ENCODE measurements at places on chromosomes 7 and 10. TPM values are rescaled to one million over a fixed set of nuclear protein-coding genes. Genes with fewer than 3 reads are reported as not detected.

DNA sequence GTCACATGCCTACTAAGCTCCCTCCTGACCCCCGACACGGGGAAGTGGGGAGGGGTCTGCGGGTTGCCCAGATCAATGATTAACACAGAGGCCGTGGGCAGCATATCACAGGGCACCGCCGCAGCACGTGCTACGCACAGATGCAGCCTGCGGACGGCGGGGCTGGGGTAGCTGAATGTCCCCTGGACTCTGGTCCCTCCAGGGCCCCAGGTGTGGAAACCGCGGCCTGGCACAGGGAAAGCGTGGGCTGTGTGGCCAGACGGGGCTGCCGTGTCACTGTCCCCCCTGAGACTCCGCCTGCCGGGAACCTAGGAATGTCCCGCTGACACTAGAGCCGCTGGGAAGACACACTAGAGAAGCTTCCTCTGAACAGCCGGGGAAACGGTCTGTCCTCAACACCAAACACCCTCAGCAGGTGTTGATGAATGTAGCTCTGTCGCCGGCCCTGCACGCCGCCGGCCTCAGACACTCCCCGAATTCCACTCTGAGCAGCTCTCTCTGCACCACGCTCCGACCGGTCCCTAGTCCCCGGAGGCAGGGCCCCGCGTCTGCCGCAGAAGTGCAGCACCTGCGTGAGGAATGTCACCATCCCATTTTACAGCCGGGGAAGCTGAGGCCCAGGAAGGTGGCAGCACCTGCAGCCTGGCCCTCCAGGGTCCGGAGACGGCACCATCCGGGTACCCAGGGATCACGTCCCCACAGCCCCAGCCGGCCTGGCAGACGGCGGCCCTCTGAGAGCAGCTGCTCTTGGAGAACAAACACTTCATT is 33.4 kb upstream of the PDGFA start:
- no peak for DNase-seq

The BCL7B gene
- total RNA-seq = 30.1 TPM

GRCh38 chr10:113736576-113736975 is 14.9 kb upstream of the PLEKHS1 start:
- DNase-seq = peak; percentile 78

GRCh38 chr7:128875523-128875948 is 12.9 kb downstream of the ATP6V1F start:
- no peak for DNase-seq

The ITGA8 gene
- total RNA-seq = not detected

- DNase-seq = no peak
These were observed 151.6 kb upstream of the STEAP4 start for GRCh38 chr7:88458279-88458678.

The MINDY4 gene
- 3.8 TPM for total RNA-seq

GRCh38 chr7:112069879-112070321 is 136.3 kb downstream of the DOCK4 start:
- DNase-seq = peak; percentile 28

- no peak for DNase-seq
These were observed 10.0 kb upstream of the PCGF5 start for GRCh38 chr10:91210435-91210834.

DNA sequence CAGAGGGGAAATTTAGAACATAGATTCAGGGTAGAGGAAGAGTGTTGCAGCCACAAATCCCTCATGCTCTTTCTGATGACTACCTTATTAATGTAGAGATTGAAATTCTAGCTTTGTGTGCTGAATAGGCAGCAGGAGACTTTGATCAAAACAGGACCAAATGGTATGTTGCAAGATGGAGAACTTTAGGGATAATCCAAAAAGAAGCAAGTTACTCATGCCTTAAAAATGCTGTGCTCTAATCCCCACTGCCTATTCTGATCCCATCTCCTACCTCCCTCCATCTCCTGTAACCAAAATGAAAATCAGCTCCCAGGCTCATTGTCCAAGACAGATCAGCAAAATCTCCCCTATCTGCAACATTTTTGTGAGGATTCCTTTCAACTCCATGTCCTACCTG is 31.3 kb downstream of the CH25H start:
- DNase-seq = no peak

DNA sequence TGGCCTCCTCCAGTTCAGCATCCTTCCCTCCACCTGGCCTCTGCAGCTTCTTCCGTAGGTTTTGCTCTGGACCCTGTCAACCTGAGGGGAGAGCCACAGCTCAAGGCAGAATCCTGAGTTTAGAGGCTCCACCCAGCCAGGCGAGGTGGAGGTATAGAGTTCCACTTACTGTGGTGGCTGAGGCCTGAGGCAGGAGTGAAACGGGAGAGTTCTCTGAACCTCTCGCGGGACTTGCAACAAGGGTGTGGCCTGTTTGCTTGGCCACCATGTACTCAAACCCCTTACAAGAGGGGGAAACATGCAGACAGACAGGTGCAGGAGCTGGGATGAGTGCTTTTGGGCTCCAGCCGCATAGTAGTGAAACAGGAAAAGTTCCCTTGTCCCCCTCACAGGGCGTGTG is 154.0 kb upstream of the C7orf33 start:
- no peak for DNase-seq

- DNase-seq = no peak
These were observed 1.4 kb downstream of the C10orf71 start for GRCh38 chr10:49300140-49300974.

DNA sequence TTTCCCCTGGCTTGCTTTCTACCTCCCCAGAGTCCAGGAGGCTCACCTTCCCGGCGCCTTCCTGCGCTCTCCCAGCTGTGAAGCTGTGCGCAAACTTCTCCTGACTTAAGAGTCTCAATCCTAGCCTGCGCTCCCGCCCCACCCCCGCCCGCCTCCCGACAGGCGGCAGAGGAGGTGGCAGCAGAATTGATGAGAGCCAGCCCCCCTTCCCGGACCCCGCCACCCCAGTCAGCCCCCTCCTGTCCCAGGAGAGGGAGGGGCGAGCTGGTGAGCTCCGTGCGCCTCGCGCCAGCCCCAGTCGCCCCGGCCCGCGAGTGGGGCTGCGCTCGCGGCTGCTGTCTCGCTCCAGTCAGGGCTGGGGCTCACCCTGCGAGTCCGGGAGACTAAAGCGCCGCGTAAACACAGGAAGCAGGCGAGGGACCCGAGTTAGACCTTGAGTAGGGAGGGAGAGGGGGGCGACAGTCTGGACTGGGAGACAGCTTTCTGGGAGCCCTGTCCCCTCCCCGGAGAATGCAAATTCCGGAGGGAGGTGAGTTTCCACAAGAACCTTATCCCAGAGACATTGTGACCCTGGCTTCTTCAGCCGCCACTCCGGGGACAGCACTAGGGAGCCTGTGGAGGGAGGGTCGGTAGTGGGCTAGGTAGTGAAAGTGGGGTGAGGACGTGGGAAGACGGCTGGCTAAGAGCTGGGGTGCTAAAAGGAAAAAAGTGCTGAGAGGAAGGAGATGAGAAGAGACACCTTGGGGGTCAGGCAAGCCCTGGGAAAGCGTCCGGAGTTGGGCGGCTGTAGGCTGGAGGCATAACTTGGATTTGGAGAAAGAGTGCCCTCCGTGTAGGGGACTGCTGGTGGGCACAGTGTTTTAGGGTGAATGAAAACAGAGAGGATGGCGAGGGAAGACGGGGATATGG is at the start of gene CALCR:
Gene CALCR (minus strand): TSS at position 79 of the 909 bp plus-strand sequence. CDS start 87,743 bp downstream, outside the sequence.
- DNase-seq = no peak

DNA sequence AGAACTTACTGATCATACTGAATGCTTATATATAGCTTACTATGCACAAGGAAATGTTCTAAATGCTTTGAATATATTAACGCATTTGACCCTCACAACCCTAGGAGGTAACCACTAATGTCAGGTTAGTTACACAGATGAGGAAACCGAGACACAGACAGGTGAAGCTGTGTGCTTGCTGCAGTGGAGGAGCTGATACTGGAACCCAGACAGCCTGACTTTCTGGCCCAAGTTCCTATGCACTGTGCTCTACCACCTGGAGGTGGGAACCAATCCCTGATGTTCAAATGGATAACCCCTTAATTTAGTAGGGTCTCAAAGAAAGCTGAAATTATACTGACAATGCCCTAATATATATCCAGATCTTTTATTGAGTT is 119.6 kb downstream of the SORBS1 start:
- no peak for DNase-seq

DNA sequence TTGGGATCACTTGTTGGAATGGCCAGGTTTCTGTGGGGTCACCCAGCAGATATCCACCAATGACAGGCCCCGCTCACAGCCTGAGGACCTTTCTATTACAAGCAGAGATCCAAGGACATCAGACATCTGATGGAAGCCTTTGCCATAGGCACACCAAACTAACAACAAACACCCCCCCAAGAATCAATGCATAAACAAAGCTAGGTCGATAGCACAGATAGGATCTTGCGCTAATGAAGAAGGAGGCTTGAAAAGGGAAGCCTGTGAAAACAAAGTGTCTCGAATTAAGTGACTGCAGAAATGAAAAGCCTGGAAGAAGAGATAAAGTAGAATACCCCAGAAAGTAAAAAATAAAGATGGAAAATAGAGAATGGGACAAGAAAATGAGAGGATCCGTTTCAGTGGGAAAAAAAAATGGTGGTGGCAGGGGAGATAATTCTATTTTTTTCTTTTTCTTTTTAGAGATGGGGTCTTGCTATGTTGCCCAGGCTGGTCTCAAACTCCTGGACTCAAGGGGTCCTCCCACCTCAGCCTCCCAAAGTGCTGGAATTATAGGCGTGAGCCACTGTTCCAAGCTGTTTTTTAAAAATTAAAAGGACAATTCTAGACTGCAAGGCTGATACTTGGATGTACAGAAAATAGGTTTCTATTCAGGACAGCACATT is 26.3 kb upstream of the SMURF1 start:
- DNase-seq = no peak

DNA sequence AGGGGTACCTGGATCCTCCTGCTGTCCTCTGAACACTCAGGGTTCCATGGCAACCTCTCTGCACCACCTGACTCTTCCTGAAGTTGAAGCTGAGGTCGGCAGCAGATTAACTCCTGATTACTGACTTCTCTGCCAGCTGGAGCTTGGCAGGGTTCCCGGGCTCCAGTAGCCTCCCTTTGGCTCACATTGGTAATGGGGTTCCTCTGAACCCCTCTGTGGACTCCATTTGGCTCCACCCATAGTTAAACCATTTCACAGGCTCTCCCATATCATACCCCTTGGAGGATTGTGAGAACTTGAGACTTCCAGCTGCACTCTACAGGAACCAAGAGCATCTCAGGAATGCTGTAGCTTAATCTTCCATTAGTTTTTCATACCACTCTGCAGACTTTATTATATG is 292.5 kb downstream of the HDAC9 start:
- no peak for DNase-seq

DNA sequence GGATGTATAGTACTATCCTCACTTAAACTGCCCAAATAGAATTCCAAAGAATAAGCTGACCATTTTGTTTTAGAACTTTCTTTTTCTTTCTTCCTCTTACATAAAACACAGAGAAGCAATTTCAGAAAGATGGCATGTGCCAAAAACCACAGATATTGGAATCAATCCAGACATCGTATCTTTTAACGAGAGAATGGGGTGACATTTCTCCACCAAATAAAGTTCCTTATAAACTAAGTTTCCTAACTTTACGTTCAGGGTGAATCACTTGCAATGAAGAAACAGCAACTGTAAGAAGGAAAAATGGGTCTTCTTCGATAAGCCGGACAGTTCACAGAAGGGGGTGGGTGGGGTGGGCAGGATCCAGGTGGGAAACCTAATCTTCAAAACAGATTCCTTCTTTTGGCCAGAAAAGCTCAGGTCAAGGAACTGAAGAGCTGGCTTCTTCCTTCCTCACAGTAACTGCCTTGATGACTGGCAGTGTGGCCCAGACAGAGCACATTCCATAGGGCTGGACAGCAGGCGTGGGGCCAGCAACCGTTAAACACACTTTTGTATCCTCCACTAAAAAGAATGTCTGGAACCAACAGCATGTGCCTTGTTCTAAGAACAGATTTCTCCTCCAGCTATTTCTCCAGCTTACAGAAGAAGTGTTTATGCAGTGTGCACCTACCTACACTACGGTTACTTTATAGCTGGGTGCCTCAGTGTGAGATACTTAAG is 31.5 kb downstream of the CREB3L2 start:
- peak; percentile 93 for DNase-seq

GRCh38 chr7:74365322-74366022 is 76.3 kb downstream of the CLIP2 start:
- DNase-seq = peak; percentile 21

DNA sequence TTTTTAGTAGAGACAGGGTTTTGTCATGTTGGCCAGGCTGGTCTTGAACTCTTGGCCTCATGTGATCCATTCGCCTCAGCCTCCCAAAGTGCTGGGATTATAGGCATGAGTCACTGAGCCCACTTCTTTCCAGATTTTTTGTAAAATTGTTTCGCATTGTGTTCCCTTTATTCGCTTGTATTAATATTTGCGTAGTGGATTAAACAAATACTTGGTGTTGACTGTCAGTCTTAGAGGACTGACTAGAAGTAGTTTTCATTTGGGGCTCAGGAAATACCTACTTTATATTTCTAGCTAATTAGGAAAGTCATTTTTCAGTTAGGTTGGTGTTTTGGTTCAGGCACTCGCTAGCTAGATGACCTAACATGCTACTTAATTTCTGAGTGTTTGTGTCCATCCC is 11.1 kb downstream of the WAC start:
- no peak for DNase-seq

GRCh38 chr10:62733654-62734293 is 70.7 kb upstream of the ADO start:
- DNase-seq = peak; percentile 13

The NODAL gene
- total RNA-seq = 0.43 TPM

The MARCHF5 gene
- 48.2 TPM for total RNA-seq

DNA sequence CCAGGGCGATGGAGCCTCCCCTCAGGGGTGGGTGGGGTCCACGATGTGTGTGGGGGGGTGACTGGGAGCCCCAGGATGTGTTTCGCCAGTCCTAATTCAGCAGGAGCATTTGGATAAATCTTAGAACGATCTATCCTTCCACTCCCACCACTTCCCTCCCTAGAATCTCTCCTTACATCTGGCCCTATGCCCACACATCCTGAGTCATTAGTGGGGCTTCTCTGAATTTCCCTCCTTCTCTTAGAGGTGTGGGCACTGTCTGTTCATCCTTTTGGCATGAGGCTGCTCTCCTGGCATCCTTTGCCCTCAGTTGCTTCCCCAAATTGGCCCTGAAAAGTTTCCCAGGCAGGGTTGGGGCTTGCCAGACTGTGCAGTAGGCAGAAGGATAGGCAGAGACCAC is 1.6 kb downstream of the GHRHR start:
- no peak for DNase-seq

The AZGP1 gene
- total RNA-seq = not detected

DNA sequence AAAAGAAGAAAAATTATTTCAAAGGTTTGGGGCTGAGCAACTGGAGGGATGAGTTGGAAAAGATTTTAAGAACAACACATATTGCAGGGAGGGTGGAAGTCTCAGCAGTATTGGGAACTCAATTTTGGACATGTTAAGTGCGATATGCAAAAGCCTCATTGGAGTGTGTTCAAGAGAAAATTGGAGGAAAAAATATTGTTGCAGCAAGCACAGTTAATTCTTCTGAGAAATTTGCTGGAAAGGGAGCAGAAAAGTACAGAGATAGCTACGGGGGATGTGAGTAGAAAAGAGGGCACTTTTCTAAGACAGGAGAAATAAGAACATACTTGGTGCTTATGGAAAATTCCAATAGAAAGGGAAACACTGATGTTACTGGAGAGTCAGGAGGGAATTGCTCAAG is 59.8 kb upstream of the MAGI2 start:
- DNase-seq = no peak

- DNase-seq = no peak
These were observed 236.9 kb downstream of the PRKG1 start for GRCh38 chr10:51311228-51311627.

The SPAG6 gene
- not detected for total RNA-seq

- DNase-seq = no peak
These were observed 67.7 kb downstream of the ARHGAP22 start for GRCh38 chr10:48536916-48537890.

The TEX47 gene
- not detected for total RNA-seq

GRCh38 chr7:140672382-140673062 is at the start of gene ADCK2:
TSS of gene ADCK2 (plus strand) at chr7:140672945. CDS start at chr7:140673331, 386 bp downstream.
- DNase-seq = no peak
